Activated CD8-positive, alpha-beta T cell treated with anti-CD3 and anti-CD28 coated beads for 36 hours (primary cell): ENCODE measurements at places on chromosomes 1 and 21.

GRCh38 chr1:25844536-25845337 is 14.5 kb downstream of the AUNIP start:
- no peak for DNase-seq

GRCh38 chr1:237672748-237673147 is 218.0 kb downstream of the ZP4 start:
- DNase-seq = no peak

DNA sequence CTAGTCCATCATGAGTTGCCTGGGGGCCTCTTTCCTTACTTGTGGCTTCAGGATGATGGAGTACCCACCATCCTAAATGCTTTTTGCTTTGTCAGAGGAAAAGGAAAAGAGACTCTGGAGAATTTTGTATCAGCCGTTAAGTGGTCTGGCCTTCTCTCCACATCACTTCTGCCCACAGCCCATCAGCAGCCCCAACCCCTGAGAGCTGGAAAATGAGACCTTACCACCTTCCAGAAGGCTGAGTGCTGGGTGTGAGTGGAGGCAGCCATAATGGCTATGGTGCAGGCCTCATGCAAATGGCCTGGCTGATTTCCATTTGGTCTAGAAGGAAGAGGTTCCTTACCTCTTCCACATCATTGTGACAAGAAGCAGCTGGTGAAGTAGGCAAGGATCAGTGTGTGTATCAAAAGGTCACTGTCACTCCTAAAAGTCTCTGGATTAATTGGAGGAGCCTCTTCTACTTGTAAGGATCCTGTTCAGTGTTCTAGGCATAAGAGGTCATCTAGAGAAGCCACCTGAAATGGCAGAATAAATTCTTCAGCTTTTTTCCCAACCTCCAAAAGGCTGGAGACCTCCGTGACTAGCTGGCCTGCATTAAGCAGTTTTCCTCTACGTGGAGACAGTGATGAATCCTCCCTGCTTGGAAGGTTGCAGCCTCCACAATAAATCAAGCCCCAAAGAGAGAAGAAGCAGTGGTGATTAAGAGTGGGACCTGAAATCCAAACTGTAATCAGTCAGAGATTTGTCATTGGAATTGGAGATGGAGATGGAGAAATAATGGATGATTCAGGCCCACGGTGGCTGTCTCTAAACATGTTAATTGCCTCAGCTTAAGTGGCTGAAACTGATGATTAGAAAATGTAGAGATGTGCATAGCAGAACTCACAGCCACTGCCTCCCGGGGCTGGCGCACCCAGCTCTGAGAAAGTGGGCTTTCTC is 111.5 kb downstream of the CNIH3 start:
- no peak for DNase-seq

DNA sequence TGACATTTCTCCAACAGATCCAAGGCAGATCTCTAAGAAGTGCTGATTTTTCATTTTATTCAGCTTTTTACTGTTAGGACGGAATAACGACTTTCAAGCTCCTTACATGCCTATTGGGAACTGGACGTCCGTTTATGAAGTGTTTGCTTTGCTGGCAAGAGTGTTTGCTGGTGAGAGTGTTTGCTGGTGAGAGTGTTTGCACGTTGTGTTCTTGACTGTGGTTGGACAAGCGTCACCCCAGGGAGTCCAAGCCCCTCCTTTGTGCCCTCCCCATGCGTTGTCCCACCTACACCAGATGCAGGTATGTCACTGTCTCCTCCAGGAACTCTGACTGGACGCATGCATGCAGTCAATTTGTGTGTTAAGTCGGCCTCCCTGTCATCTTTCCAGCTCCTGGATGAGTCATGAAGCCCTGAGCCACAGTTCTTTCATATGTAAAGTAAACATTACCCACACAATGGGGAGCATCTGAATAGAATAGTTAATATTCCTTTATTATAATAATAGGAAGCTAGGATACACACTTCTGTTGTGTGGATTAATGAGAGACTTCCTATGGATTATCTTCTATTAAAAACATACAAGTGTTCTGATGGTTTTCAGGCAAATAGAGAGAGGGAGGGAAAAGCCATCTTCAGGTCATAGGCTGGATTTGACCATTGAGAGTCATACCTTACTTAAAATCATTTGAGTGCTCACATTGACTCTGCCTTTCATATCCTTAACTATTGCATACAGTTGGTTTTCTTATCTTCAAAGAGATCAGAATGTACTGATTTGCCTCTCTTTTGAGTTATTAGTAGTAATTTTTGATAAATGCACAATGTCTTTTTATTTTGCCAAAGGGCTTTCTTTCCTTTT is 119.2 kb downstream of the GALNT2 start:
- peak; percentile 47 for DNase-seq

GRCh38 chr1:227225715-227226346 is 92.5 kb downstream of the CDC42BPA start:
- no peak for DNase-seq

- no peak for DNase-seq
Measured at GRCh38 chr21:40602080-40602479, 244.9 kb downstream of the DSCAM start.

DNA sequence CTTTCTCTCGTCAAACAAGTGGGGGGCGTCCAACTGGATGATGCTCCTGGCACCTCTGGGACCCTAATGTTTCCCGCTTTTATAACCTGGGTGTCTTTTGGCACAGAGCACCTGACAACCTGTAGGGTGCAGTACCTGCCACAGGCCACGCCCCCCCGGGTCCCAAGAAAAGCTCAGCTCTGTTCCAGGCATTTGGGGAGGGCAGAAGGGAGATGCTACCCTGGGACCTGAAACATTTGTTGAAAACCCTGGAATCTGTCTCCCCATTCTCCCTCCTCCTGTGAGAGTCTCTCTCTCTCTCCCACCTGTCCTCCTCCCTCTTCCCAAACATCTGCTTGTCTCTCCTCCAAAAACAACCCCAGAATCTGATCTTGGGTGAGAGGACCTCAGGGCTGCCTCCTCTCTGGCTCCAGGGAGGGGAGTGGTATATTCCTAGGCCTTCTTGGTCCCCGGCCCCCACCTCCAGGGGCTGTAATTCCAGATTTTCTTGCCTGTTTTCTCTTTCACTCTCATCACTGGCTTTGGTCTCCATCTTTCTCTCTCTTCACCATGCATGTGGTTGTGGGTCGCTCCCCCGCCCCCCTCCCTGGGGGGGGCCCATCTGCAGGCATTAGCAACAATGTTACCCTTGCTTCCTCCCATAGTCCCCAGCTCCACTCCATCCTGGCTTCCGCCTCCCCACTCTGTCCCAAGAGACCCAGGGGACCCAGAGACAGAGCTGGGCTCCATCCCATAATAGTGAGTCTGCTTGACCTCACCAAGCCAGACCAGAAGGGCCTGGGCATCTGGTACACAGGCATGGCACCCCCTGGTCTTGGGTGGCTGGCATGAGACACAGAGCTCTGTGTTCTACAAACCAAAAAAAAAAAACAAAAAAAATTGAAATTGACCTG is 4.1 kb downstream of the AHDC1 start:
- peak; percentile 42 for DNase-seq

GRCh38 chr1:203286161-203286984 is 18.9 kb upstream of the BTG2 start:
- peak; percentile 35 for DNase-seq

DNA sequence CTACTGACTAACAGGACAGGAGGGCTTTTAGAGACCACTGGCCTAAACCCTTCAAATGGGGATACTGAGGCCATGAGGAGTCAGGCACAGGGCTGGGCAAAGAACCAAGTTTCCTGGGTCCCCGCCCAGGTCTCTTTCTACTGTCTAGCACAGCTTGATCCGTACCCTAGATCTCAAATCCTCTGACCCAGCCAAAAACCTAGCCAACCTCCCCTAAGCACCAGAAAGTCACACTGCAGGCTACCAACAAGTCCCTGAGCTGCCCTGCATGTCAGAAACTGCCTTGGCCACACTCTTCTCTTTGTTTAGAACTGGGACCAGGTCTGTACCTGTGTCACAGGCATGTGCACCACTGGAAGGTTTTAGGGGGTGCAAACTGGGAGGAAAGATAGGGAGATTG is 33.6 kb downstream of the AHDC1 start:
- DNase-seq = no peak

DNA sequence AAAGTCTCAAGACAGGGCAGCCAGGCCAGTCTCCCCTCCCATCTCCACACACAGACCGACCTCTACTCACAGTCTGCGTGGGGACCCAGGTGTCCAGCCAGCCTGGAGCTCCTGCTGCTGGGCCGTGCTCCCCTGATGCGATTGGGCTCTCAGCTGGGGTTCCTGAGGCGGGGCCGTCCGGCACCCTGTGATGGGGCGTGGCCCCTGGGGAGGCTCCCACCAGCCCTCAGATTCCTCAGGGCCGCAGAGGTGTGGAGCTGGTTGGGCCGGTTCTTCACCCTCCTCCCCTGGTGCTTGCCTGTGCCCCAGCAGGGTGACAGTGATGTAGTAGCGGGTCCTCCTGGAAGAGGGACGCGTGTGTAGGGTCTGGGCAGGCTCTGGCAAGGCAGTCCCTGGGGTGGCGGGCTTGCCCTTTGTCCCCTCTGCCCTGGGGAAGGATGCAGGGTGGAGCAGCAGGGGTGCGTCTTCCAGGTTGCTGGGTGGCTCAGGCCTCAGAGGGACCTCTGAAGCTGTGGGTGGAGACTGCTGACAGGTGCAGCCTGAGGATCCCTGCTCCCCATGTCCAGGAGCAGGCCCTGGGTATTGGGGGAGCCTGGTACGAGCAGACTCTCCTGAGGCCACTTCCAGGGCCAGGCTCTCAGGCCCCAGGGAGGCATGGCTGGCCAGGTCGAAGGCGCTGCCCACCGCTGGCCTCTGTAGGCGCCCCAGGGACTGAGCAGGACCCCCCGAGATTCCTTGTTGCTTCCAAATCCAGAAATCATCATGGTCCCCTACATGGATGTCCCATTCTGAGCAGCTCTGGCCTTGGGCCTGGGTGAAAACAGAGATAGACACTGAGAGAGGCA is at the start of gene CRYBG2:
Gene CRYBG2 (minus strand): TSS at position 155 of the 845 bp plus-strand sequence. CDS start 7,473 bp downstream, outside the sequence.
- no peak for DNase-seq

- DNase-seq = no peak
Measured at GRCh38 chr1:90174246-90174645, 179.3 kb downstream of the ZNF326 start.
